ENCODE measurements at places on chromosomes 5 and 9.
A peak's percentile ranks its signal among the peaks of the same experiment; 100 is the strongest.

GRCh38 chr5:80884086-80884813 lies 75.9 kb upstream of the RASGRF2 start:
- no peak for DNase-seq

DNA sequence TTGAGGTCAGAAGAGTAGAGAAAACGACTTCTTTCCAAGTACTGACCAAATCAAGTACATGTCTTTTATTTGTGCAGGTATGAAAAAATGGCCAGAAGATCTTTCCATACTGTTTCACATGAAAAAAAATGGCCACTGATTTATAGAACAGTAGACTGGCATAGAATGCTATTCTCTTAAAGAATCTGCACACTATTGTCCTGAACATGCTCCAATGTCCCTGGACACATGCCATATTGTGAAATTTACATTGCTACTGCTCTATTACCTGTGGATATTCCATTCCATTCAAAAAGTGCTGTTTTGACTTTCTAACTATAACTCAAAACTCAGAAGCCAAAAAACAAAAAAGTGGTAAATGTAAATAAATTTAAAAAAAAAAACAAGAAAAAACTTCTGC lies 60.6 kb downstream of the FBXL17 start:
- no peak for DNase-seq

DNA sequence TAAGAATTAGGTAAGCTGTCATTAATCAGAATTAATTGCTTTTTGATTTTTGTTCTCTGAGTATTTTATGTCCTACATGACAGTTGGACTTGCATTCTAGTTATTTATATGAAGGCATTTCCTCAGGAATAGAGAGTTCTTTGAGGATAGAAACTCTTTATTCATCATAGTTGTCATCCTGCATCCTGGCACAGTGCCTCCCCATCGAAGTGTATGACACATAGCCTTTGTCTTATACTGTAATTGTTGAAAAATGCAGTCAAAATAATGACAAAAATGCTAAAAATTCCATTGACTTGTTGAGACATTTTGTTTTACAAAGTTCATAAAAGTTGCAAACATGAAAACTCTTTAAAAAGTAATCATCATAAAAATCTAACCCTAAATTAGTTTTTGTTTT lies 36.5 kb downstream of the CFAP95 start:
- peak; percentile 8 for DNase-seq

DNA sequence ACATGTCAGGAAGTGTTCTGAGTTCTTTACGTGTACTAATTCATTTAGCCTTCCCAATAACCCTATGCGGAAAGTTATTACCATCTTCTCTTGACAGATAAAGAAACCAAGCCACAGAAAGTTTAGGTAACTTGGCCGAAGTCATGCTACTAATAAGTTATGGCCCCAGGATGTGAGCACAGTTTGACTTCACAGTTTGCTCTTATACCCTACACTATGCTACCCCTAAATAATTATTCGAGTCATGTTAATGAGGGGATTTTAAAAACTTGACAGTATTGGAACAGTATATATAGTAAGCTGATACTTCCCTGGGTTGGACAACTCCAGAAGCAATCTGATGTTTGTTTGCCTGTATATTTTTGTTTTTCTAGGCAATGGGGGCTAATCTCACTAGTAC lies 29.4 kb upstream of the PDCD1LG2 start:
- no peak for DNase-seq

GRCh38 chr5:135599421-135600151 lies 20.8 kb upstream of the CXCL14 start:
- no peak for DNase-seq

DNA sequence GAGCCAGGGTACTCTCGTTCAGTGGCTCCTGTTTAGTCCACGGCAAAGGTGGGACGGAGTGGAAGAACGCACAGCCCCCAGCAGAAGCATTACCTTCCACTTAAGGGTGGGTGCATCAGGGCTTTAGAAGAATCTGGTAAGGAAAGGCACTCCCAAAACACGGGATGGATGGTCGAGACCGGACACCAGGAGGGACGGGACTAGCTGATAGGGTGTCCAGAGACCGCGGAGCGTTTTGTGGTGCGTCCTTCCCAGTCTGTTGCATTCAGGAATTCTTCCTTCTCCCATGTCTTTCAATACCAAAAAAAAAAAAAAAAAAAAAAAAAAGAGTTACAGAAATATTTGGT lies 545 bp upstream of the CTSV start:
- DNase-seq, result peak; percentile 81

GRCh38 chr9:133163504-133164172 lies at the start of gene GBGT1:
Gene GBGT1, minus strand, starts transcription at chr9:133163914. Its CDS starts 1,502 bp downstream, at chr9:133162412.
- DNase-seq, result no peak

GRCh38 chr9:124423591-124423990 lies 8.3 kb upstream of the PSMB7 start:
- DNase-seq, result no peak

DNA sequence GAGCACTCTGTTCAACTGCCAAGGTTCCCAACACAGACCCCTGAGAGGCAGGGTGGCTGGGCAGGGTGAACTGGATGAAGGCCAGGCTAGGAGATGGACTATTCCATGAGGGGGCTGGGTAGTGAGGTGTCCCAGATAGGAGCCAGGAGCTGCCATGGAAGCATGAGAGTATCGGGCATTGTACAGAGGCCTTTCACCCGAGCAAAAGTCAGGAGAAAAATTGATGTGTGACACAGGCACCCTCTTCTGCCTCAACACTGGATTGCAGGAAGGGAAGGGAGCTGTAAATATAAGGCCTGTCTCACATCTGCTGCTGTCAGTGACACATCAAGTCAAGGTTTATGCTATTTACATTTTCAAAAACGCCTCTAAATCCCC lies 74.6 kb downstream of the UBAP1 start:
- DNase-seq, result no peak

DNA sequence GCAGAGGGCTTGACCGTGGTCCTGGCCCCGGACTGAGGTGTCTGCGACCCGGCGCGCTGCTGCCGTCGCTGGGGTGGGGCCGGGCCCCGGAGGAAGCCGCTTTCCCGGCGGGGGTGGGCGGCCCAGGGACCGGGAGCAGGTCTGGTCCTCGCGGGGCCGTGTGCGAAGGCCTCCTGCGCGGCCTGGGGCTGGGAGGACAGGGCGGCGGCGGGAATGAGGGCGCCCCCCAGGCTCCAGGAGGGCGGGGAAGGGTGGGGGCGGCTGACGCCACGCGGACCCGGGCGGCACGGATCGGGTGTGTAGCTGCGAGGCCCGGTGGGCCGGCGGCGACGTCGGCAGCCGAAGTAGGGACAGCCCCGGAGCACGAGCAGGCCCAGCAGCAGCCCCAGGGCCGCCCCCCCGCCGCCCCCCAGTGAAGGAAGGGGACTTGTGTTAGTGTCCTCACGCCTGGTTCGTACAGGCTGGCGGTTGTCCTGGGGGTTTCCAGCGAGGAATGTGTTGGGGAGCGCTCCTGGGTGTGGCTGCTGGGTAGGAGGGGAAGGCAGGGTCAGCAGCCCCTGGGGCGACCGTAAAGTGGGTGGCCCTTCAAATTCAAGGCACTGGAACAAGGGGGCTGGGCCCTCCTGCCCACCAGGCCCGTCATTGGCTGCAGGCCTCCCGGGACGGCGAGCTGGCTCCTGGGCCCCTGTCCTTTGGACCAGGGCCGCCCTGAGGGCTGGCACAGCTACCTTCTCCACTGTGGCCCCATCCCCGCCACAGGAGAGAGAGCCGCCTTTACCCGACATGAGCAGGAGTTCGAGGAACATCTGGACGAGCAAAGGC lies 597 bp upstream of the TMEM250 start:
- DNase-seq, result peak; percentile 74

DNA sequence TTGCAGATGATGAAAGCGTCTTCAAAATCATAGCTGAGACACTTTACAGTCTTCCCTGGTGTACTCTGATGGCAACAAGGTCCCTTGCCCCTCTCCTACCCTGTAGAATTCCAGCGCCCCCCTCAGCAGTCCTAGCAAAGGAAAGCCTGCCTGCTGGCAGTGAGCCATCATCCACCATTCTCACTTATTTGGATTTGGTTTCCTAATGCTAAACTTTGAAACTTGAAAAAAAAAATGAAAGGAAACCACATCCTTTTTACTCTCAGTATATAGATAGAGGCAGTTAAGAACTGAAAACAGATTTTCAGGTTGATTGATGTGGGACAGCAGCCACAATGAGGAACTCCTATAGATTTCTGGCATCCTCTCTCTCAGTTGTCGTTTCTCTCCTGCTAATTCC lies at the start of gene GZMA:
GZMA (plus strand) TSS at position 299 of the 400 bp plus-strand sequence; CDS start at position 336, 37 bp downstream.
- no peak for DNase-seq

GRCh38 chr9:26158631-26159150 lies 480.4 kb upstream of the TUSC1 start:
- no peak for DNase-seq

- DNase-seq, result no peak
Measured at GRCh38 chr9:99505936-99506335, 283.9 kb downstream of the SEC61B start.

- no peak for DNase-seq
Measured at GRCh38 chr9:92422611-92423338, 1.5 kb downstream of the OMD start.

- peak; percentile 86 for DNase-seq
Measured at GRCh38 chr9:19174127-19174912, 47.0 kb upstream of the PLIN2 start.
